ENCODE measurements at places on chromosomes 1 and 21.

DNA sequence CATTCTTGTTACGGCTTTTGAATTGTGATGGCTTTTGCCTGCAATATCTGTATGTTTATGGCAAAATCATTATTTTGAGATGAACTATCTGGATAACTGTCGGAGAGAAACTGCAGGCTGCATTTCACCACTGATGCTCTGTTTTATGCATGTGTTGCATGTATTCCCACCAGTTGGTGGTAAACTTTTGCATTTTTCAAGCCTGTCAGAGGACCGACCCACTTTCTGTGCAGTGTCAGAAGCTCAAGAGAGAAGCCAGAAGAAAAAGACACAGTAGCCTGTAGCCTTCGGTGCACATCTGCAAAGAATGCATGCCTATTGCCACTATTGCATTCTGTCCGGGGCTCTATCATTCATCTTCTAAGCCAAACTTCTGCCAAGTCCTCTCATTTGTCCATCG lies 41.6 kb downstream of the OLIG1 start:
- DNase-seq: no peak

DNA sequence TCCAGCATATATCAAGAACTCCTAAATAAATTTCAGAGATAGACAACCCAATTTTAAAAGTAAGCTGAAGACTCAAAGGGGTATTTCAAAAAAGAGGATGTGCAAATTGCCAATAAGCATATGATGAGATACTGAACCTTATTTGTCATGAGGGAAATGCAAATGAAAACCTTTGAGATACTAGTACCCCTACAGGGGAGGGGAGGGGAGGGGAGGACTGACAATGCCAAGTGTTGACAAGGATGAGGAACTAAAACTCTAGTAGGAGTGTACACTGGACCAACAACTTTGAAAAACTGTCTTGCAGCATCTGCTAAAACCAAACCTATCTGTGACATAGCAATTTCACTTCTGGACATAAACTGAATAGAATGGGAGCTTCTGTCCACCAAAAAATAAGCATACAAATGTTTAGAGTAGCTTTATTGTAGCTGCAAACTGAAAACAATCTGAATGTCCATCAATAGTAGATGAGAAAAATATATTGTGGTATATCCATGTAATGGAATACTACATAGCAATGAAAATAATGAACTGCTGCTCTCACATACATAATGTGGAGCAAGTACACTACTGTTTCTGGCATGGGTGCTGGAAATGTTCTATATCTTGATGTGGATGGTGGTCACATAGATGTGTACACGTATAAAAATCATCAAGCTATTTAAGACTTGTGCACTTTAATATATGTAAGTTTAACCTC lies 57.2 kb downstream of the CDK18 start:
- DNase-seq: no peak

DNA sequence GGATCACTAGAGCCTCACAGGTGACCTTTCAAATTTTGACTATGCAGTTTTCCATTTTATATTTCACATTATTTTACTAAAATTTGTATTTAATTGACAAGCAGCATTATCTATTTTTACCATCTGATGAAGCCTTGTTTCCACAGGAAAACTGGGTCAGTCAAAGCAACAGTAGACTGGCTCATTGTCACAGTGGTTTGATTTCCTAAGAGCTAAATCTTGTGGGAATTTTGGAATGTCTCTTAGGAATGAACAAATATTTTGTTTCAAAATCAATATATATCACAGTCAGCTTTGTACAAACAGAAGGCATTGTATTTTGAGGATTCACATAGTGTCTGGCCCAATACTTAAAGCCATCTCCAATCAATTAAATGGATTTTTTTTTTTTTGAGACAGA lies 152.6 kb upstream of the RNPC3 start:
- no peak for DNase-seq

- no peak for DNase-seq
These were observed 4.8 kb upstream of the GNPAT start for GRCh38 chr1:231236208-231236591.

DNA sequence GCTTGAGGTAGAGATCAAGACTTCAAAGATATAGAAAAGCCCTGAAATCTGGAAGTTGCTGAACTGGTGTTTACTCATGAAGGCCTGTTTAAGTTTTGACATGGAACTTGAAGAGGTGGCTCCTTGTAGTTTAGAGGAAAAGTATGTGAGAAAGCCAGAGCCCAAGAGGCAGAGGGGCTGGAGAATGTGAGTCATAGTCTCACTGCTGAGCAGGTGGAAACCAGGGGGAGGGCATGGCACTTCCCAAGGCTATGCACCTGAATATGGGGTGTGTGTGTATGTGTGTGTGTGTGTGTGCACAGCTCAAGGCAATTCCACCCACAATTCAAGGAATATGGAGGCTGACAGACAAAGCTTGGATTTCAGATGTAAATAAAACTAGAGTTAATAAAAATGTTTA lies 46.8 kb upstream of the C1orf198 start:
- DNase-seq: no peak

- no peak for DNase-seq
These were observed 44.9 kb downstream of the EVA1C start for GRCh38 chr21:32457360-32457840.

DNA sequence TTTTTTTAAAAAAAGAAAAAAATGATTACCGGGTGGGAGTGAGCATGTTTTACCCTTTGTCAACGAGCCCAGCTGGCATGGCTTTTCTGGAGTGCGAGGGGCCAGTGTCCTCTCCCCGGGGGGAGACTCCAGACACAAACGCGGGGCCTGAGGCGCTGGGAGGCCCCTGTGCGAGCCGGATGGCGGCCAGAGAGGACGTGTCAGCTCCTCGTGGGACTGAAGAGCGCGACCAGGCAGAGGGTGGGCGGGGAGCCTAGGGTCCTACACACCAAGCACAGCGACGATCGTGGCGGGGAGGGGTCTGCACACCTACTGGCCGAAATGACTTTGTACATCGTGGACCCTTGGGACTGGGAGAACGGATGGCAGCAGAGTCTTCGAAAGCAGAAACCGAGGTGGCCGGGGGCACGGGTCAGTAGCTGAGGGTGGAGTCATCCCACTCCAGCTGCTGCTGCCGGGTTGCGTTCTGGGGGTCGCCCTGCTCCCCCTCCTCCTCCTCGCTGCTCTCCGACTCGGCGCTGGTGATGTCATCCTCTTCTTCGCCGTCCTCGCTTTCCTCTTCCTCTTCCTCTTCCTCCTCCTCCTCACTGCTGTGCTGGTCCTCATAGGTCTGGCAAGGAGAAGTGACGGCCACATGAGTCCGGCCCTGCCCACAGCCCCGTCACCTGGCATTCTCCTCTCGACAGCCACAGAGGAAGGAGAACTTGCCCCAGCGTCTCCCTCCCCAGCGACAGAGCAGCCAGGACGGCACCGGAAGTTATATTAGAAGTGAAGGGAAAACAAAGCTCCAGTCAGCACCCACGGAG lies 78.8 kb downstream of the PIK3CD start:
- peak; percentile 6 for DNase-seq

GRCh38 chr1:68112835-68113243 lies 62.4 kb upstream of the DIRAS3 start:
- no peak for DNase-seq

GRCh38 chr21:34700605-34701004 lies 31.8 kb downstream of the CLIC6 start:
- DNase-seq: no peak

DNA sequence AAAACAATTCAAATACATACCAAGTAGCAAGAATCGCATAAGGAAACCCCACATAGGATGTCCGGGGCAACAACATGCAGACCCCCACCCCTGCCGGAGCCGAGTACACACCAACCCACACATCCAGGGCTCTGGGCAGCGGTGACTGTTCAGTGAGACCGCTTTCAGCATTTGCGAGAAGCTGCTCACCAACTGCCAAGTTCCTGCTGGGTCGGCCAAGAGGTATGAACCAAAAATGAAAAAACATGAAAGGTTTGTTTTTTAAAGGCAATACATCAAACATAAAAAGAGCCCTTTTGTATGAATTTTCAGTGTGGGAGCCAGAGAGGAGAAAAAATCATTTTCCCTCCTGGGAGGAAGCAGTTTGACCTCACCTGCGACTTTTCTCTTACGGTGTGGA lies 92.3 kb downstream of the SIM2 start:
- DNase-seq: no peak

DNA sequence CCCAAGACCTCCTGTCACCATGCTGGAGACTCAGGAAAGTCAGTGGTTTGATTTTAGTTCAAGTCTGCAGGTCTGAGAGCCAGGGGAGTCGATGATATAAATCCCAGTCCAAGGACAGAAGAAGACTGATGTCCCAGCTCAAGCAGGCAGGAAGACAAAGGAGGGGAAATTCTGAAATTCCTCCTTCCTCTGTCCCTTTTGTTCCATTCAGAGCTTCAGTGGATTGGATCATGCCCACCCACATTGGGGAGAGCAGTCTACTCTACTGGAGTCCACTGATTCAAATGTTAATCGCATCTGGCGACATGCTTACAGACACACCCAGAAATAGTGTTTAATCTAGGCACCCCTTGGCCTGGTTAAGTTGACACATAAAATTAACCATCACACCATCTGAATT lies 7.2 kb upstream of the ADAMTS1 start:
- DNase-seq: no peak

DNA sequence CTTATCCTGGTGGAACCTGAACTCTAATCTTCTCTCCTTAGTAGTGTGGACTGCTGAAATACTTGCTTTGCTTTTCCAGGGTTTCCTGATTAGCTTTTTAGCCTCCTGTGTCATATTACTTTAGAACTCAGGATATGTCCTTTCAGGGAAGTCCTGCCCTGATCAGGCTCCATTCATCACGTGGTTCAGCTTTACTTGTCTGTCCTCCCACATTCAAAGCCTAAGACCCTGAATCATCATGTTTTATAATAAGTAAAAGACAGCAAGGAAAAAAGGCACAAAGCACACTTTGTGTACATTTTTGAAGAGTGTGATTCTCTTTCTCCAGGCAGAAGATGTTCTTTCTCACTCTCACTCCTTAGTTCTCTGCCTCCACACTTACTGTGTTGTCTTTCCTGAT lies 70.6 kb downstream of the PATJ start:
- DNase-seq: no peak

DNA sequence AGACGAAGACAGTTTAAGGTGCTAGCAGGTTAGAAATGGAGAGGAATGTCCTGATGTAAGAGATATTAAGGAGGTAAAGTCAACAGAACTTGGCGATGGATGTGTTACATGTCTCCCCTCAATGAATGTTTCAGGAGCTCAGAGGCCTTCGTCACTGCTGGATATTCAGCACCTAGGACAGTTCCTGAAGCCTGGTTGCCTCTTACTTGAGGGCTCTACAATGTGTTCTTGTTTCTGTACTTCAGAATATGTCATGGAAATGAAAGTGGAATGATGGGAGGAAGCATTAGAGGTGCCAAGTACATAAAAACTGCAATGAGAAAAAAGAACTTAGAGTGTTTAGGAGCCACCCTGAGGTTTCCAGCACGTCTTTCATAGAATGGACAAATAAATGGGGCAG lies 17.7 kb downstream of the TNR start:
- DNase-seq: peak; percentile 50

GRCh38 chr1:110787328-110788071 lies 85.4 kb upstream of the CD53 start:
- no peak for DNase-seq

DNA sequence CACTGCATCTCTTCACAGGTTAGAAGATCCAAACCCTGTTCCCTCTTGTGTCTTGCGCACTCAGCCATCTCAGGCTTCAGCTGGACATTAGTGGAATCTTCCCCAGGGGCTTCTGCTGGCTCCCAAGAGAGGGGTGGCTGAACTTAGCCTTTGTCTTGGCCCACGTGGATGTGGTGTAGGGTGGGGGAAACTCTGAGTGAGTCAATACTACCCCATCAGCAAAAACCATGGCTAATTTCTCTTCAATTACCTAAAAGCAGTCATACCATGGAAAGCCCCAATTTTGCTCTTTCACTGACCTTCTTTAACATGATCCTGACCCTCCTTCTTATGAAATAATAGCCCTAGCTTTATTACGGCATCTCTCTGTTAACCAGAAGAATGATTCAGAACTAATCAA lies 72.5 kb upstream of the RAB3GAP2 start:
- no peak for DNase-seq

GRCh38 chr1:41484402-41485241 lies at the start of gene EDN2:
Gene EDN2, minus strand, starts transcription at chr1:41484683. Its CDS starts 82 bp downstream, at chr1:41484601.
- DNase-seq: peak; percentile 31

DNA sequence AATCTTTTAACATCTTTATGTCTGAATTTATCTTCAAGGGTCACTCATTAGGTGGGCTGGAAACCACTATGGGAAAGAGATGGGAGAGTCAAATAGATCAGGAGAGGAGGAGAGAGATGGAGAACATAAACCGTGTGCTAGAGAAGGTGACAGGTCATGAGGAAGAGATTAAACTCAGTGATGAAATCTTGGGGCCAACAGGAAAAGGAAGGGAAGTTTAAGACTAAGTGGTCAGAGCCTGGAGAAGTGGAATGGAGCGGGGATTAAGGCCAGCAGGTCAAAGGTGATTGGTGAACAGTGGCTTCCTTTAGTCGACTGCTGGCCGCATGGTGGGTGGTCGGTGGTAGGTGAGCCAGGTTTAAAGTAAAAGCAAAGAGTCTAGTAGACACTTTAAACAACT lies 169.3 kb upstream of the IVNS1ABP start:
- no peak for DNase-seq

DNA sequence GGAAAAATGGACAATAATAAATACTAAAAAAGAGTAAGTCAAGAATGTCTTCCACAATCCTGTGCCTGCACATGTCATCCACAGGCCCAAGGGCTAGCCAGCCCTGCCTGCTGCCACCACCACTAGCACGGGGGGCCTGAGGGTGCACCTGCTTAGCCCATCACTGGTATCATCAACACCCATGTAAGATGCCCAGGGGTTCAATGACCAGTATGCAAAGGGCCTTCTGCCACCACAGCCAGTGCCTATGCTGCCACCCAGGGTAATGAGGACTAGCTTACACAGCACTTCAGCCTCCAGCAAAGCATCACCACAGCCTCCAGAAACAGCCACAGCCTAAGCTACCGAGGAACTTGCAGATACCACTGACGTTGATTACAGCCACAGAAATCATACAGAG lies 46.3 kb downstream of the POFUT2 start:
- no peak for DNase-seq

DNA sequence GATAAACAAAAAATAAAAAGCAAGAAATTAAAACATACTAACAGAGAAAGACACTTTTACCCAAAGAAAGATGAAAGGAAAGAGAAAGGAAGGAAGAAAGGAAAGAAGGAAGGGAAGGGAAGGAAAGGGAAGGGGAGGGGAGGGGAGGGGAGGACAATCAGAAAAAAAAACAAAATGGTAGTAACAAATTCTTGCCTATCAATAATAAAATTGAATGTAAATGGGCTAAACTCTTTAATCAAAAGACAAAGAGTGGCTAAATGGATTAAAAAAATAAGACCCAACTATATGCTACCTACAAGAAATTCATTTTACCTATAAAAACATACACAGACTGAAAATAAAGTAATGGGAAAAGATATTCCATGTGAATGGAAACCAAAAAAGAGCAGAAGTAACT lies 372.9 kb upstream of the NFIA start:
- DNase-seq: no peak

DNA sequence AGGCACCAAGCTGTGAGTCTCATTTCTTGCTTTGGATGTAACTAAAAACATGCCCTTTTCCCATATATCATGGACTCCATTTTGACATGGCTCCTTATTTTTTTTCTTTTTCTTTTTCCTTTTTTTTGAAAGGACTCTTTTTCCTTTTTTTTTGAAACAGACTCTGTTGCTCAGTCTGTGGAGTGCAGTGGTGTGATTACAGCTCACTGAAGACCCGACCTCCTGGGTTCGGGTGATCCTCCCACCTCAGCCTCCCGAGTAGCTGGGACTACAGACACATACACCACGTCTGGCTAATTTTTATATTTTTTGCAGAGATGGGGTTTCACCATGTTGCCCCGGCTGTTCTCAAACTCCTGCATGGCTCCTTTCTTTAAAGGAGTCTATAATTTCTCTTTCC lies 10.4 kb upstream of the SYCP1 start:
- no peak for DNase-seq

- DNase-seq: no peak
These were observed 29.9 kb downstream of the POFUT2 start for GRCh38 chr21:45257673-45258341.
